ENCODE measurements at places on chromosomes 12 and 14.
A peak's percentile ranks its signal among the peaks of the same experiment; 100 is the strongest.

GRCh38 chr12:27800819-27801218 lies 20.8 kb upstream of the MANSC4 start:
- no peaks in the 10 kb centered on the region for H3K4me1 ChIP-seq
- no peaks in the 10 kb centered on the region for H3K27me3 ChIP-seq
- H3K36me3 ChIP-seq: peaks cover 46% of the 10 kb centered on the region
- H3K4me3 ChIP-seq: no peak overlapping the region
- no peak for DNase-seq

DNA sequence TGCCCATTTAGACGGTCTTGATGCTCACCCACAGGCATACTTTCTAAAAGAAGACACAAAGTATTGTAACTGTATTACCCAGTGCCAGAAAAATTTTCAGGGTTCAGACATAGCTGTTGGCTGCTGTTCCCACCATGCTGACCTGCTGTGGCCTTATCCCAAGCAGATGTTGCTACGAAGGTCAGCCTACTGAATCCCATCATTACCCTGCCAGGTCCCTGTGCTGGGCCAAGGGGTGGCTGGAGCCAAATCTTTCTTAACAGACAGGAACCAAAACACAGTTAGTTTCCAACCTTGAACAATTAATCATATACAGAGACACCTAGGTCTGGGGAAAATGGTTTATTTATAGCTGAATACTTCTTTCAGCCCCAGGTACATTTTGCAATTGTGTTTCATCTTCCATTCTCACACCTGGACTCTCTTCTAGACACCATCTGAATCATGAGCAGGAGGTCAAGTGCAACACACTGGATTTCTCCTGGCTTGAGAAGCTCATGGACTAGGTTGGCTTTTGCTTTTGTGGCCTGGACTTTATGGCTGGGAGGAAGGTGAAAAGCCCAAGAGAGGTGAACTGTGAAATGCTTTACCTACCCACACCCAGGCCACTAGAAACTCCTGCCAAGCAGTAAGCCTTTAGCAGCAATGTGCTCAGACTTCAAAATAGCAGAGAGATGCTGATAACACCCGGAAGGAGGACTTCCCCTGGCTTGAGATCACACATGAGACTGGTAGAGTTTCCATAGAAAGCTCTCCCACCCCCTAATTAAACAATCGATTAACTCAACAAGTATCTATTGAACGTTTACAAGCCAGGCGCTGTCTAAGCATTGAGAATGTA lies 150.1 kb downstream of the SUDS3 start:
- H3K4me3 ChIP-seq: no peak overlapping the region
- H3K36me3 ChIP-seq: no peaks in the 10 kb centered on the region
- H3K27ac ChIP-seq: no peak overlapping the region
- no peak for DNase-seq

DNA sequence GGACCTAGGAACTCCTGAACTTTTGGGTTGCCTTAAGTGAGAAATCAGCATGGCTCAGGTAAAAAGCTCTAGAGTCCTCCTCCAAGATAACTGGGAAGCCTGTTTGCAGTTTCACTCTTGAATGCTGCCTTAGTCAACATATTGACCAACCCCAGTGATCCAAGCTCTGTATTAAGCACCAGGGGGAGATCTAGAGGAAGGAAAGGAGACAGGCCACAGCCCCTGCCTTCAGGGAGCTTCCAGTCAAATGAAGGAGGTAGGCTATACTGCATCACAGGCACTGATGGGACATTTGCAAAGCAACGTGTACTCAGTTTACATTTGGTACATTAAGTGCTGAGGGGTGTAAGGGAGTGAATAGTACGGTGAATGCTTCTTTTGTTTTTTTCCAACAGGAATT lies 1.2 kb upstream of the CSAD start:
- DNase-seq: no peak
- peak overlapping the region; percentile 97 for H3K27ac ChIP-seq
- no peaks in the 10 kb centered on the region for H3K27me3 ChIP-seq
- peaks cover 16% of the 10 kb centered on the region for H3K4me1 ChIP-seq

- H3K36me3 ChIP-seq: peaks cover 48% of the 10 kb centered on the region
- H3K4me3 ChIP-seq: no peak overlapping the region
- no peak for DNase-seq
- no peak overlapping the region for H3K27ac ChIP-seq
- H3K4me1 ChIP-seq: peaks cover 16% of the 10 kb centered on the region
Measured at GRCh38 chr12:48954061-48954460, 3.2 kb downstream of the ARF3 start.

GRCh38 chr12:113306382-113306781 lies 28.5 kb downstream of the SLC8B1 start:
- H3K36me3 ChIP-seq: no peaks in the 10 kb centered on the region
- no peak overlapping the region for H3K27ac ChIP-seq
- DNase-seq: no peak
- H3K27me3 ChIP-seq: no peaks in the 10 kb centered on the region
- no peaks in the 10 kb centered on the region for H3K4me1 ChIP-seq

- no peak for DNase-seq
- peaks cover 31% of the 10 kb centered on the region for H3K36me3 ChIP-seq
- H3K27ac ChIP-seq: no peak overlapping the region
Measured at GRCh38 chr14:54760866-54761575, 141.6 kb downstream of the GCH1 start.

GRCh38 chr12:120429368-120429767 lies 8.5 kb upstream of the COX6A1 start:
- no peak overlapping the region for H3K27ac ChIP-seq
- no peaks in the 10 kb centered on the region for H3K36me3 ChIP-seq
- H3K4me1 ChIP-seq: no peaks in the 10 kb centered on the region
- no peak overlapping the region for H3K4me3 ChIP-seq
- no peaks in the 10 kb centered on the region for H3K27me3 ChIP-seq
- DNase-seq: no peak

- H3K27ac ChIP-seq: no peak overlapping the region
- H3K27me3 ChIP-seq: no peaks in the 10 kb centered on the region
- H3K4me3 ChIP-seq: no peak overlapping the region
Measured at GRCh38 chr14:81561084-81561775, 27.6 kb upstream of the SEL1L start.

GRCh38 chr12:111766608-111767361 lies at the start of gene ALDH2:
ALDH2 (plus strand) TSS chr12:111766933; CDS start chr12:111766983, 50 bp downstream.
- peak; percentile 99 for DNase-seq
- peaks cover 11% of the 10 kb centered on the region for H3K4me1 ChIP-seq
- no peaks in the 10 kb centered on the region for H3K27me3 ChIP-seq
- peak within 1 kb of the TSS; percentile 19 for H3K27ac ChIP-seq
- H3K4me3 ChIP-seq: peak within 1 kb of the TSS; percentile 78

GRCh38 chr12:53980802-53981496 lies 4.0 kb upstream of the HOXC10 start:
- DNase-seq: no peak
- no peak overlapping the region for H3K4me3 ChIP-seq
- no peaks in the 10 kb centered on the region for H3K36me3 ChIP-seq
- H3K27me3 ChIP-seq: peaks cover 93% of the 10 kb centered on the region

DNA sequence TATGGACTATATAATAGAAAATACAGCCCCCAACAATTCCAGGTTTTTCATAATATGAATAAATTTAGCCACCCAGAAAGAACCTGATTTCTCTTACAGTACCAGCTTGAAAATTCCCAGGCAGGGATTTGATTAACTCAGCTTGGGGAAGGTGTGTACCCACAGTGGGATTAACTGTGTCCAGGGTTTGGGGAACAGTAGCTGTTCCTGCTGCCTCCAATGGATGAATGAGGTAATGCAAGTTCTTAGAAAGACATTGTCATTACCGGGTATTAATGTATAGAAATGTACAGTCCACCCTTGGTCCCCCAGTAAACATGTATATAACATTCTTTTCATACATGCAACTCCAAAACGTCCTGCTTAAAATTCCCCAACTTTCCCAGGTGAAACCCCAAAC lies 115.6 kb downstream of the LRIG3 start:
- no peaks in the 10 kb centered on the region for H3K27me3 ChIP-seq
- H3K36me3 ChIP-seq: no peaks in the 10 kb centered on the region
- H3K4me1 ChIP-seq: no peaks in the 10 kb centered on the region
- peak; percentile 1 for DNase-seq
- no peak overlapping the region for H3K4me3 ChIP-seq

DNA sequence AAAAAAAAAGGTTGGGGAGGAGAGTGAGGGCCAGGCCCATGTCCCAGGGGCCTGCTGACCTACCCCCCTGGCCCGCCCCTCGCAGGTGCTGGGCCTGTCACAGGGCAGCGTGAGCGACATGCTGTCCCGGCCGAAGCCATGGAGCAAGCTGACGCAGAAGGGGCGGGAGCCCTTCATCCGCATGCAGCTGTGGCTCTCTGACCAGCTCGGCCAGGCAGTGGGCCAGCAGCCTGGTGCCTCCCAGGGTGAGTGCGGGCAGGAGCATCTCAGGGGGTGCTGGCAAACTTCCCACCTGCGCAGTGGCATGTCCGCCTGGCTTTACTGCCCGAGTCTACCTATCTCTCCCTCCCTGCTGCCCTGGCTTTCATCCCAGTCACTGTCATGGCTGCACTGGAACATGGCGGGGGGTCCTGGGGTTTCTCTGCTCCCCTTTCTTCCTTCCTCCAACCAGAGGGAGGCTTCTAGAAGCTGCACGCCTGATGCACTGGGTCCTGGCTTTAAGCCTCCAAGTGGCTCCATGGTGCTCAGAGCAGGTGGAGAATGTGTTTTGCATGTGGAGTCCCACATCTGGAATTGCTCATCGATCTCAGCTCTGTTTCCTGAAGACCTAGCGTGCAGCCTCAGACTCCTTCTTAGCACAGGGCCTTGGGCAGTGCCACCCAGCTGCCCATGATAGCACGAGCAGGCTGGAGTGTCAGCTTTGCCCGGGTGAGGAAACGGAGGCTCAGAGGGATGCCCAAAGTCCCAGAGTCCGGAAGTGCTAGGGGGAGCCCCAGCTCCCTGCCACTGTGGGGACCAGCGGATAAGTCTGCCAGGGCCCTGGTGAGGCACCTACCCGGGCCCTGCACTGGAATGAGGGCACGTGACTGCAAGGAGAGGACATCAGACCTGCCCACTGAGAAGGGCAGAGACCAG lies 46.3 kb downstream of the PHETA1 start:
- H3K4me1 ChIP-seq: peaks cover 7% of the 10 kb centered on the region
- H3K27me3 ChIP-seq: no peaks in the 10 kb centered on the region
- H3K36me3 ChIP-seq: no peaks in the 10 kb centered on the region
- H3K27ac ChIP-seq: no peak overlapping the region
- no peak overlapping the region for H3K4me3 ChIP-seq
- no peak for DNase-seq

GRCh38 chr14:59240356-59240755 lies 51.9 kb downstream of the DAAM1 start:
- no peak overlapping the region for H3K27ac ChIP-seq
- H3K4me1 ChIP-seq: no peaks in the 10 kb centered on the region

GRCh38 chr12:112473056-112473455 lies 54.3 kb downstream of the PTPN11 start:
- H3K27ac ChIP-seq: no peak overlapping the region
- no peaks in the 10 kb centered on the region for H3K4me1 ChIP-seq
- H3K27me3 ChIP-seq: no peaks in the 10 kb centered on the region
- peak; percentile 20 for DNase-seq

DNA sequence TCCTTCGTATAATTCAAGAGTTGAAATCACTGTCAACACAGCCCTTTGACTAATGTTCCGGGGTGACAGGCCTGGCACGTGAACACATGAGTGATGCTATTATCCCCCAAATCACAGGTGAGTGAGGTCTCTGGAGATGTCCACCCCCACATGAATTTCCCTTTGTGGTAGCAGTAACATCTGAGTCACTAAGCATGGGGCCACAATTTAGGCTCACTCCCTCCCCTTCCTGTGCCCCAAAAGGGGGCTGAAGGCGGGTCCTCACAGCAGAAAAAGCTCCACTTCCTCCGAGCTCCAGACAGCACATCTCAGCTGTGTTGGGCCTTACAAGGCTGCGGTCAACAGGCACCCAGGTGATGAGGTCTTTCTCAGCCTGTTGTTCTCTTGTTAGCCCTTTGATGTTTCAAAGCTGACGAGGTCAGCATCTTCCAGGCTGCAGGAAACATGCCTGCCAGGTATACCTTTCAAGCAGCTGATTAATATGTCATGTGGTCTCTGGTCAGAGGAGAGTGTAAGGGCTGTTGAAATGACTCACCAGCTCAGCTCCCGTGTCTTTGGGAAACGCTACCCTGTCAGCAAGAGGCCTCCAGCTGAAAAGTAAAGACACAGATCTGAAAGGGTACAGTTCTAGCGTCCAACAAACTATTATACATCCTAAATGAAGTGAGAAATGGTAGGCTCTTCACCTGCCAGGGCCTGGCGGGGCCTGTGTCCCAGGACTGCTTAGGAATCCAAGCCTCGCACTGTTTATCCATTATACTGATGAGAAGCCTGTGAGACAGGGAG lies 107.3 kb downstream of the ZFP36L1 start:
- no peaks in the 10 kb centered on the region for H3K36me3 ChIP-seq
- DNase-seq: no peak
- H3K27ac ChIP-seq: peak overlapping the region; percentile 67

DNA sequence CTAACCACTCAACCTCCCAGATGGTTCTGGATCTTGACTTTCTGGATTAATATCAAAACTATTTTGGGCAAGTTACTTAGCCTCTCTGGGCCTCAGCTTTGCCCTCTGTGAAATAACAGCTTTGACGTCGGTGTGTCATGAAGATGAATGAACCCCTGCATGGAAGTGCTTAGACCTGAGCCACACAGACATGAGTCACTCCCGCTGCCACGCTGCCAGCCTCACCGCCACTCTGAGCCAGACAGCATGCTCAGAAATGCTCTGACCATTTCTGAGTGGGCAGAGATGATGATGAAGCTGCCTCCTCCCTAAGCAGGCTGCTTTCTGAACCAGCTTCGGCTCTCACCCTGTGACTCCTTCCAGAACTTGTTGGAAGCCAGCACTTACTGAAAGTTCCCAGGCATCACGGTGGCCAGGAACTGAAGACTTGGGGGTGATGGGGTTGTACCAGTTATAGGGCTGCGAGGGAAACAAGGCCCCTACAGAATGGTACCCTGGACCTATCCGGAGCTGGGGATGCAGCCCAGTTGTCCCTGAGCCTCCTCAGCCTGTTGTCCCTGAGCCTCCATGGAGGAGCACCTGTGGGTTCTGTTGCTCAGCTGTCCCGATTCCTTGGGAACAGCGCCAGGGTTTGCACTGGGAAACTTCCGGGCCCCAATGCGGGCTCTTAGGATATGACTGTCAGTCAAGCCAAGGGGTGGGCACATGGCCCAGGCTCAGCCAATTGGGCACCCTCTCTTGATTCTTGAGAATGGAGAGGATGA lies 2.0 kb upstream of the CCDC197 start:
- DNase-seq: no peak
- H3K27me3 ChIP-seq: no peaks in the 10 kb centered on the region
- H3K4me3 ChIP-seq: no peak overlapping the region
- H3K36me3 ChIP-seq: no peaks in the 10 kb centered on the region
- peaks cover 11% of the 10 kb centered on the region for H3K4me1 ChIP-seq

- H3K27me3 ChIP-seq: no peaks in the 10 kb centered on the region
- H3K4me1 ChIP-seq: no peaks in the 10 kb centered on the region
- H3K27ac ChIP-seq: no peak overlapping the region
- DNase-seq: no peak
Measured at GRCh38 chr12:93972411-93973208, 175.8 kb upstream of the PLXNC1 start.

Measured in SK-N-SH (cell line).